Fibroblast of skin of back (primary cell): ENCODE measurements at places on chromosomes 12 and 14.
A peak's percentile ranks its signal among the peaks of the same experiment; 100 is the strongest.

GRCh38 chr12:102965281-102966155, 8.0 kb downstream of the ASCL1 start:
- no peak for DNase-seq

DNA sequence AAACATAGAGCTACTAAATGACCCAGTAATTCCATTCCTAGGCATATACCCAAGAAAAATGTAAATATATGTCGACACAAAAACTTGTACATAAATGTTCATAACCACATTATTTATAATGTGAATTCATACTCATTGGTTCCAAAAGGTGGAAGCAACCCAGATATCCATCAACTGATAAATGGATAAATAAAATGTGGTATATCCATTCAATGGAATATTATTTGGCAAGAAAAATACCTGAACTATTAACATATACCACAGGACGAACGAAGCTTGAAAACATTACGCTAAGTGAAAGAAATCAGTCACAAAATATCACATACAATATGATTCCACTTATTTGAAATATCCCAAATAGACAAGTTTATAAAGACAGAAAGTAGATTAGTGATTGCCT, 99.0 kb upstream of the SOX5 start:
- DNase-seq, result no peak

DNA sequence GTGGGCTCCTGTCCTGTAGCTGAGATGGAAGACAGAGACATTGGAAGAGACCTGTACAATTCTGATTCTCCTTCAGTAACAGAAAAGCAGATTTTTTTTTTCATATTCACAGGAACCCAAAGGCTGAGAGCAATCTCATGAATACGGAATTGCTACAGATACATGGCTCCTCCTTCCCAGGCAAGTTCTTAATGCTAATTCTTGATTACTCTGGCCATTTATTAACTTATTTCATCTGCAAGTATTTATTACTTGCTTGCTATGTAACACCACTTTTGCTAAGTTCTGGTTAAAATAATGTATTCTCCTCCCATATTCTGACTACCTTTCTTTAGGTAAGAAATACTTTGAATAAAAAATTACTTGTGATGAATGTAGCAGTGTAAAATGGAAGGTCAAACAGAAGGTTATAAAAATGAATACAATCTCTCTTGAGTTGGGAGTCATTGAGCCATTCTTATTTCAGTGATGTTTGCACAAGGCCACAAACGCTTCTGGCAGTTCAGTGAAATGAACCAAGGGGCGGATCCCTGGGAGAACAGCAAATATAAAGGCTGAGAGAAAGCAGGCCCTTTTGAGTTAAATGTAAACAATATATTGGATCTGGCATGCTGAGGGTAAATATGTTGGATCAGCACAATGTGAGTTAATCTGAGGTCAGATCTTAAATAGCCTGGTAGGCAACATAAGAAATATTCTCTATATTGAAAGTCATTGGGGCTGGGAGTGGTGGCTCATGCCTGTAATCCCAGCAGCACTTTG, 37.6 kb downstream of the MUCL1 start:
- no peak for DNase-seq

- DNase-seq, result peak; percentile 87
These were observed 3.5 kb downstream of the PTPN21 start for GRCh38 chr14:88551094-88551870.

GRCh38 chr14:88592031-88592430, 29.2 kb downstream of the ZC3H14 start:
- DNase-seq, result no peak

DNA sequence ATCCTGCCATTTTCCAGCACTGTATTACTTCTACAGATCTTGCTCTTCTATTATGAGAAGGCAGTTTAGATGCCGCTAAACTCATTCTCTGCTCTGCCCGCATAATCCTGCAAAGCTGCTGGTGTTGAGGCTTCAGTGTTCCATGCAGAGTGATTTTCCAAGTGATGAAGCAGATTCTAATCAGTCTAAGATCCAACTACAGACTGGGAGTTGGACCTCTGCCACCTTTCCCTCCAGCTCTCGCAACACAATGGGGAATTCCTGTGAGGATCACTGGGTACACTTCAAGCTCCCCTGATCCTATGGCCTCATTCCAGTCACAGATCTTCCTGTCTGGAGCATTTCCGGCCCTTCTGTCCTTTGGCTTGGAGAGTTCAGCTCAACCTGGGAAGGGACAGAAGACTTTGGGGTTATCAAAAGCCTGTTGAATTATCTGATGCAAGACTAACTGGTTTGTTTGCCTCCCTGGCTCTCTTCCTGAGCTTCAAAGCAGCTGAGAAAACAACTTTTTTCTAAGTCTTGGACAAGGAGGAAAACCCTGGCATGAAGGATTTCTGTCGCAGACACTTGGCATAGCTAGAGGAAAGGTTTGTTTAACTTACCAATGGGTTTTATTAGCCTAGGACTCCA, 333.9 kb downstream of the ZFP36L1 start:
- peak; percentile 75 for DNase-seq

- peak; percentile 53 for DNase-seq
These were observed 130.5 kb downstream of the ACSS3 start for GRCh38 chr12:81208187-81208911.

- DNase-seq, result peak; percentile 52
These were observed 44.8 kb downstream of the RHOJ start for GRCh38 chr14:63249092-63249491.

GRCh38 chr14:23300687-23301223, 1.9 kb downstream of the PPP1R3E start:
- peak; percentile 22 for DNase-seq

GRCh38 chr14:30214461-30215090, 286.9 kb upstream of the PRKD1 start:
- peak; percentile 65 for DNase-seq

DNA sequence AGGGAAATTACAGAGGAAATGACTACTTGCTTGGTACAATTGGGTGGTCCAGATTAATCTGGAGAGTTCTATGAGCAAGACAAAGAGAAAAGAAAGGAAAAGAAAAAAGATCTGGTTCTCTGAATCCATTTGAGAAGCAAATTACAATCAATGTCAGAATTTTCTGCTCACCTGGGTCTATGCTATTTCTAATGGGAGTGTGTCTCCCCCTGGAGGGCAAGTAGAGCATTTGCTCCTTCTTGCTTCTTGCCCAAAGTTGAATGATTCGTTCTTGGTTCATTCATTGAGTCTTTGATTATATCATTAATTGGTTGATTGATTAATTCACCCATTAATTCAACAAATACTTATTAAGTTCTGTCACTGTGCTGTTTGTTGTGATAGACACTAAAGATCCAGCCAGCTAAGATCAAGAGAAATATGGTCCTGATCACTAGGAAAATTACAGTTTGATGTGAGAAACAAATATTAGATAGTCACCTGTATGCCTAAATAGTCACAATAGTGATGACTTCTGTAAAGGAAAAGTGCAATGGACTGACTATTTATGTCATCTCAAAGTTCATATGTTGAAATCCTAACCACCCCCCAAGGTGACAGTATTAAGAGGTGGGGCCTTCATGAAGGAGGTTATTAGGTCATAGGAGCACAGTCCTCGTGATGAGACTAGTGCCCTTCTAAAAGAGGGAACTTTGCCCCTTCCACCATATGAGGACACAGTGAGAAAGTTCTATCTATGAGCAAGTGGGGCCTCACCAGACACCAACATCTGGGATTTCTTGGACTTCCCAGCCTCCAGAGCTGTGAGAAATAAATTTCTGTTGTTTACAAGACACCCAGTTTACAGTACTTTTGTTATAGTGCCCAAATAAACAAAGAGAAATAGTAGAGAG, 8.0 kb upstream of the ASB8 start:
- peak; percentile 49 for DNase-seq

DNA sequence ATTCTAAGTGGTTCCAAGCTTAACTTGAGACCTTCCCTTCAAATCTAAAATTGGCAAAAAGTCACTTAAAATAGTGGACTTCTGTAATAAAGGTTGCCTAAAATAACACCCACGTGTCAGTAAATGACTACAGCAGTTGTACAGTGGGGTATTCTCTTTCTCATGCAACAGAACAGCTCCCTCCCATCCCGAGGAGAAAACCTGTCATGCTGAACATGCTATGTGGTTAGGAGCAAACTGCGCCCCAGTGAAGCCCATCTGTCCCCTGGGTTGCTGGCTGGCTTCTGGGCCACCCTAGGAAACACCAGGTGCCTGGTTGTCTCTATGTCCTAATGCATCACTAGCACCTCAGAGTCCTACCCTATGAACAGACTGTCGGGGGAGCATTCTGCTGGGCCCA, 2.7 kb downstream of the BTBD6 start:
- DNase-seq, result no peak

- DNase-seq, result no peak
These were observed 412.6 kb upstream of the SOX5 start for GRCh38 chr12:24361877-24362580.

GRCh38 chr12:120508537-120508936, 12.6 kb downstream of the DYNLL1 start:
- no peak for DNase-seq

GRCh38 chr14:34946699-34947098, 36.1 kb upstream of the SRP54 start:
- DNase-seq, result no peak

DNA sequence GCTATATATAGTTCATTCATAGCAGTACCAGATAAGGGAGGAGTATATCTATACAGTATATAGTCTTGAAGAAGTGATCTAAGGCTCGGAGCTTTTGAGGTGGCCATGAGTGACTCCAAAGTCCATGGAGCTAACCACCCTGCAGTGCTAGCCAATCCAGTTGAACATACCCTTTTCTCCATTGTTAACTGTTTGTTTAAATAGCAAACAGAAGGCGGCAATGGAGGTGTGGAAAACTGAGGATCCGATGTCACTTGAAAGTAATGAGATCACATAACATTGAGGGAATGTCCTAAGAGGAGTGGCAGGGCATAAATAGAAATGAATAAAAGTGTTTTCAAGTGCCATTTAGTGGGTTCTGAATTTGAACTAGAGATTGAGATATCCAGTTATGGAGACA, 12.4 kb upstream of the SNAPC1 start:
- DNase-seq, result peak; percentile 39

- peak; percentile 96 for DNase-seq
These were observed 15.7 kb downstream of the CSRP2 start for GRCh38 chr12:76863005-76863670.

- DNase-seq, result no peak
These were observed 8.0 kb downstream of the PXMP2 start for GRCh38 chr12:132695431-132695830.

- no peak for DNase-seq
These were observed 85.7 kb upstream of the E2F7 start for GRCh38 chr12:77151030-77151429.

DNA sequence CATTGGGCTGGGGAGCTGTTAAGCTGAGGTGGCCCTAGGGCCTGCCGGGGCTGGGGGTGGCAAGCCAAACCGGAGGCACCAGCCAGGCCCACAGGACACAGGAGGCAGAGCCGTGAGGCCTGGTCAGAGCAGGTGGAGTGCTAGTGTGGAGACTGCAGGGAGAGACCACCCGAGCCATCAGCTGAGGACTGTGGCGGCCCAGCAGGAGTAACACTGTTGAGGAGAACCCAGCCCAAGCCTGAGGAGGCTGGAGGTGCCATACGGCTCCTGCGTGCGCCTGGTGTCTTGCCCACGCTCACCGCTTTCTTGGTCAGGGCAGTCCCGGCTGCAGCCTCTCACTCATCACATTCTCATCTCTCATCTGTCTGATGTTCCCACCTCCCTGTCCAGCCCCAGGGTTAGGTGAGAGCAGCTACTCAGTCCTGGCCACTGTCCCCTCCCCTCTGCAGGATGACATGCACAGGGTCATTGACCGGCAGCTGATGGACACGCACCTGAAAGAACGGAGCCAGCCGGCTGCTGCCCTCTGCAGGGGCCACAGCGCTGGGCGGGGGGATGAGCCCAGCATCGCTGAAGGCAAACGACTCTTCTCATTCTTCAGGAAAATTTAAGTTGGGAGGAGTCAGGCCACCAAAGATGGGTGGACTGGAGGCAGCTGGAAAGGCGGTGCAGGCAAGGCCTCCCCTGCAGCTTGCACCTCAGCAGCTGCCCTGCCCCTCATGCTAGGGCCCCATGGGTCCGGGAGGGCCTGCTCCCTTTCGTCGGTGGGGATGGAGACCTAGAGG, 23.8 kb downstream of the RAB35 start:
- no peak for DNase-seq

DNA sequence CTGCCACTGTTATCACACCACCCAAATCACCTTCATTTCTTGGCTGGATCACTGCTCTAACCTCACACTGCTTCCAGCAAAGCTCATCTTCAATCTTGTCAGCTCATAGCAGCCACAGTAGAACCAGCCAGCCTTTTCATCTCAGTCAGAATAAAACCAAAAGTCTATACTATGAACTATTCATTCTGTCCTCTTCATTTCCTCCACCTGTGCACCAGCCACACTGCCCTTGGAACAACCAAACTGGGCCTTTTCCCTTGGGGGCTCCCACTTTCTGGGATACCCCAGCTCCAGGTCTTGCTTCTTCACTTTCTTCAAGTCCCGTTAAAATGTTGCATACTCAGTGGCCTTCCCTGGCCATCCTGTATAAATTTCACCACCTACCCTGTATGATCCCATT, 234.4 kb upstream of the DAAM1 start:
- no peak for DNase-seq

DNA sequence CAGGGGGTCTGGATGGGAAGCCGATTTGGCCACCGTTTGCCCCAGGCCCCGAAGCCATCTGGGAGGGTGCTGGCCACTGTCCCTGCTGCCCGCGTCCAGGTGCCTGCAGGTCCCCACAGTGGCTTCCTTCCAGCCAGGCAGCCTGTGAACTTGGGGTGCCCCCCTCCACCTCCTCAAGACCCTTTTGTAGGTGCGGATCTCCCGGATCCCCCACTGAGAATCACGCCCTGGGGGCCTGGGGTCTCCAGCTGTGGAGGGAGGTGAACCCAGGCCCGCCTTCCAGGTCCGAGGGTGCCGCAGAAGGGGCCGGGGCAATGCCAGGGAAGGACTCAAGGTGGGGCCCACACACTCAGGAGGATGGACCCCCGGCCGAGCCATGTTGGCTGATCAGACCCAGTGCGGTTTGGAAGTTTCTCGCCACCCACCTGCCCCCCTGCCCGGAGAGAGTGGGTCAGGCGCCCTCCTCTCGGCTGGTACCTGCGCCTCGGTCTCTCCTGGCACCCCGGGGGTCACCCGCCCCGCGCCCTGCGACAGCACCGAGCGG, 1.7 kb downstream of the MMP17 start:
- no peak for DNase-seq

- DNase-seq, result no peak
These were observed 67.0 kb downstream of the PTHLH start for GRCh38 chr12:27905285-27906126.

DNA sequence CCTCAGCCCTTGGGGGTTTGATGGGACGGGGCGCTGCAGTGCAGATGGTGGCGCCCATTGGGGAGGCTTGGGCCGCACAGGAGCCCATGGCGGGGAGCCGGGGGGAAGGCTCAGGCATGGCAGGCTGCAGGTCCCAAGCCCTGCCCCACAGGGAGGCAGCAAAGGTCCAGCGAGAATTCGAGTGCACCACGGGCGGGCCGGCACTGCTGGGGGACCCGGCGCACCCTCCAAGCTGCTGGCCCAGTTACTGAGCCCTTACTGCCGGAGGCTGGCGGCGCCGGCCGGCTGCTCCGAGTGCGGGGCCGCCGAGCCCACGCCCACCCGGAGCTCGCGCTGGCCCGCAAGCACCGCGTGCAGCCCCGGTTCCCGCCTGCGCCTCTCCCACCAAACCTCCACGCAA, 34.1 kb upstream of the NUBPL start:
- DNase-seq, result no peak

GRCh38 chr14:76371066-76371465, 4.9 kb upstream of the ESRRB start:
- DNase-seq, result no peak

- no peak for DNase-seq
These were observed 5.3 kb upstream of the GLTP start for GRCh38 chr12:109885616-109886015.

- DNase-seq, result no peak
These were observed 125.0 kb upstream of the CCND2 start for GRCh38 chr12:4148418-4149056.

- DNase-seq, result peak; percentile 72
These were observed 246.0 kb downstream of the ZFP36L1 start for GRCh38 chr14:68546839-68547238.
